ENCODE measurements at places on chromosomes 11 and 22. TPM values are rescaled to one million over a fixed set of nuclear protein-coding genes. Genes with fewer than 3 reads are reported as not detected.
A peak's percentile ranks its signal among the peaks of the same experiment; 100 is the strongest.

DNA sequence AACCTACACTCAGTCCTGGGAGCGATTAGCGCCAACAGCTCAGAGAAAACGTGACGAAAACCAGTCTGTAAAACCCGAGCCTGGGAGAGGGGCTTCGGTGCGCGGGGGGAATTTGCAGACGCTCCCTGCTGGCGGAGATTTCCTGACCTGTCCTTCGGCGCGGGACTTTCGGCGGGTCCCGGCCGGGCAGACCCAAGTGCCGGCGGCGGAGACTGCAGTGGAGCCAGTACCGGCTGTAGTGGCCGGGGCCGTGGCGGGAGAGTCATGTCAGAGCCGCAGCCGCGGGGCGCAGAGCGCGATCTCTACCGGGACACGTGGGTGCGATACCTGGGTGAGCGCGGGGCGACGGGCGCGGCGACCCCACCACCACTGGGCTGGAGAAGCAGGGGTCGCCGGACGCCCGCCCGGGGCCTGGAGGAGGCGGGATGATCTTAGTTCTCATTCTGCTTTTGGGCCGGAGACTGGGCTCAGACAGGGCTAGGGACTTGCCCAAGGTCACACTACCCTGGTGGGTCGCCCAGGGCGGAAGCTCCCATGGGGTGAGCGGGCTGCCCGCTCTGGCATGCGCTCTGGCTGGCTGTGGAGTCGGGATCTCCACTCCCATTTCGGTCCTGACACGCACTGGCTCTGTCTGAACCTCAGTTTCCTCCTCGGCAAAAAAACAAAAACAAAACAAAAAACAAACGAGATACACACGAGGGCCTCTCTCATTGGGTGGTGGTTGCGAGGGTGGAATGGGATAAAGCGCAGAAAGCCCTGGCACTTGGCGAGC, at the start of gene MTFP1:
Gene MTFP1, plus strand, starts transcription at position 153 of the 772 bp plus-strand sequence. Its CDS starts 112 bp downstream, at position 265.
- DNase-seq, result peak; percentile 77

DNA sequence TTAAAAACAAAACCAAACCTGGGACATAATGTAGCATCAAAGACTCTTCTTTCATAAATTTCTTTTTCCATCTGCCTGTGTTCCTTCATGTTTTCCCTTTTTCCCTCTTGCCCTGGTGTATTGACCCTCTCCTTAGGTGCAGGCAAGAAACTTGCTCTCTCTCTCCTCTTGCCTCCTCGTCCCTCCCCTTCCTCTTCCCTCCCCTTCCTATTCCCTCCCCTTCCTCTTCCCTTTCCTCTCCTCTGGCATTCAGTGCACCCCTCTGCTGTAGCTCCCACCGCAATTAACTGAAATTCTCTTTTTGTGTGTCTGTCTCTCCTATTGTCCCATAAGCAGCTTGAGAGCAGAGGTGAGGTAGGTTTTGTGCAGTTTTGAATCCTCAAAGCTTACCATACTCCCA, 49.9 kb downstream of the CSF2RB start:
- DNase-seq, result no peak

- DNase-seq, result no peak
These were observed 27.9 kb downstream of the ADAMTS15 start for GRCh38 chr11:130476200-130476921.

OVCH2 gene
- polyA plus RNA-seq, result not detected

UCP2 gene
- polyA plus RNA-seq, result 117 TPM

OR52B4 gene
- polyA plus RNA-seq, result not detected
